ENCODE measurements at places on chromosomes 4 and X.

- DNase-seq = no peak
Observed at GRCh38 chr4:30718021-30718542, 2.1 kb upstream of the PCDH7 start.

DNA sequence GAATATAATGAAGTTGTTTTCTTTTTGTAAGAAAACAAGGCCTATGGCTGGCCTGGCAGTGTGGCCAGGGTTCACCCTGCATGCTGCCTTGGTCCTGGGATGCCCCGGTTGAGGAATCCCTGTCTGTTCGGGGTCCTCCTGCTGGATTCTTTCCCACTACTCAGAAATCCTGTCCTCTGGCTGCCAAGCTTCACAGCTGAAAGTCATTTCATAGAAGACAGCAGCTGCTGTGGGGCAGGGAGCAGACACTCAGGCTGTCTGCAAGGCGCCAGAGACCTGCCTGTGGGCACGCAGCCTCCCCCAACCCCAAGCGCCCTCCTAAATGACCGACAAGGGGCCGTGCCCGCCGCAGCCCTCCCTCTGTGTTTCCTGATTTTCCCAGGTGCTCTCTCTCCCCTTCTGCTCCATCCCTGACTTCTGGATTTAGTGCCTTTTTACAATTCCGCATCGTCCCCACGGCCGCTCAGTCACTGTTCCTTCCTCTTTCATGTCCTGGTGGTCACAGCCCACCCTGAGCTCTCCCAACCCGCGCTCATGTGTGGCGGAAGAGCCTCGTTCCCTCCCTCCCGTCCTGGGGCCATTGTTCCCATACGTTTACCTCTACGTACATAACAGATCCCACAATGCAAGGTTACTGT lies 27.5 kb downstream of the ZFYVE28 start:
- DNase-seq = no peak

DNA sequence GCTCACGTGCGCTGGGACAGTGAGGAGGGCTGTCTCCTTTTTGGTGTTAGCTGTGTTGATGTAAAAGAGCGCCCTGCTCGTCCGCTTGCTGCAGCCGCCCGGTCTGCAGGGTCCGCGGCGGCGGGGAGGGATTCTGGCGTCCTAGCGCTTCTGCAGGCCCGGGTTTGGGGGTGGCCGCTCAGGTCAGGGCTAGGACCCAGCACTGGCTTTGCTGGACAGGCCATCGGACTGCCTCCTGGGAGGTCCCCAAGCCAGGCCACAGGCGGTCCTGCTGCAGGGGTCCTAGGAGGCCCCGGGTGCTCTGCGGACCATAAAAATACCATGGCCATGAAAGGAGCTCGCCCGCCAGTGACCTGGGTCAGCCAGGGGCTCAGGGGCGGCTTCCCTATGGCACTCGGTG lies 308.7 kb downstream of the DCTD start:
- DNase-seq = no peak

DNA sequence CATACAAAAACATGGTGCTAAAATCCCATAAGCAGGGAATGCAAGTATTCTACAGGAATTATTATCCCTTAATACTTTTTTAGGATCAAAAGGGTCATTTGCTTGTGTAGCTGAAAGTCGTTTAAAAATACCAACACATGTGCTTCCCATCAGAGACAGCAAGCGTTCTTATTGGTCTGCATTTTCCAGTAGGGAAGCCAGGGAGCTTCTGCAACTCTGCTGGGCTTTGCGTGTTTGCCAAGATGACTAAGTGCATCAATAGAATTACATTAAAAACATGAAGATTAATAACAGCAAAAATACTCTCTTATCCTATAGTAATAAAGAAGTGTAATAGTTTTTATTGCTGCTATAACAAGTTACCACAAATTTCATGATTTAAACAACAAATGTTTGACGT lies 111.2 kb downstream of the QDPR start:
- DNase-seq = no peak

GRCh38 chr4:8762356-8762755 lies 109.3 kb downstream of the HMX1 start:
- DNase-seq = no peak

DNA sequence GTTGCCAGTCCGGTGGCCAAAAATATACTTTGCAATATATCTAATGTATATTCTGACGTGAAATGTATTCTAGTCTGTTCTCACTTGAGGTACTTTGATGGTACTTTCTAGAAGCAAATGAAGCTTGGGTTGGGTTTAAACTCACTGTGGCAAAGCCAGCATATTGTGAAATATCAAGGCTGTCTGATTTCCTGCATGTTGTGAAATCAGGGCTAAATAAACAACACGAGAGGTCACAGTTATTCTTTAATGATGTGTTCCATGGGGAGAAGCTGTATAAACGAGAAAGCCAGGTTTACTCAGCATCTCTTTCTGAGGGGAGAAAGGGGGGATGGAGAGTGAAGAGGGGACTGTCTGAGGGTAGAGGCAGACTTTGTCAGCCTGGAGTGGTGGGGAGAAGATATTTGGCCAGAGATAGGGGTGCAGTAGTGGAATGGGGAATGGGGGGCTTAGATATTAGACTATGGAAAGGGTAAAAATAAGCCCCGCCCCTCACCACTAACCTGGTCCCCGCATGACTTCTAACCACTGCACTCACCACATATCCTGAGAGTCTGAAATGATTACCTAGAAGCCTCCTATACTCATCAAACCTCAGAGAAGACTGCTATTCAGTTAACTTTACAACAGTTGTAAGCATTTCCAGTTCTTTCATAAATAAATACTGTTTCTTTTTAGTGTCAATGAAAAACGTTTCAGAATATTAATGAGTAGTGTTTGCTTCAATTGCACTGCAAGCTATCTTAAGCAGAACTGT lies 5.9 kb upstream of the SCARB2 start:
- DNase-seq = no peak

- DNase-seq = no peak
Observed at GRCh38 chr4:6093671-6094070, 75.4 kb upstream of the C4orf50 start.

- peak; percentile 80 for DNase-seq
Observed at GRCh38 chr4:76969941-76970529, 20.5 kb downstream of the SEPTIN11 start.

DNA sequence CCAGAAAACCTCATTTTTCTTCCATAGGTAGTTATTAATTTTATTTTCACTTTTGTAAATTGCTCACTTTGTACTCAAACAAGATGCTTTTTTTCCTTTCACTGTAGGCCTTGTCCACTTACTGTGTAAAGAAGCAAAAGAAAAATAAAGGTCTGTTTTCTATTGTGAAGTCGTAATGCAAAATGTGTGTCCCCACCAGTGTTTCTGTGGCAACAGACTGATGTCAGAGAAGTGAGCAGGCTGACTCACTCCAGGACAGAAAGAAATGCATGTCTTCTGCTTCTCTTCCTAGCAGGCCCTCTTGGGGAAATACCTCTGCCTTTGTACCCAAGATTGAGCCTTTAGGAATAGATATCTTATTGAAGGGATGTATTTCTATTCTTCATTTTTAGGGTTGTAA lies 30.3 kb downstream of the INPP4B start:
- no peak for DNase-seq

DNA sequence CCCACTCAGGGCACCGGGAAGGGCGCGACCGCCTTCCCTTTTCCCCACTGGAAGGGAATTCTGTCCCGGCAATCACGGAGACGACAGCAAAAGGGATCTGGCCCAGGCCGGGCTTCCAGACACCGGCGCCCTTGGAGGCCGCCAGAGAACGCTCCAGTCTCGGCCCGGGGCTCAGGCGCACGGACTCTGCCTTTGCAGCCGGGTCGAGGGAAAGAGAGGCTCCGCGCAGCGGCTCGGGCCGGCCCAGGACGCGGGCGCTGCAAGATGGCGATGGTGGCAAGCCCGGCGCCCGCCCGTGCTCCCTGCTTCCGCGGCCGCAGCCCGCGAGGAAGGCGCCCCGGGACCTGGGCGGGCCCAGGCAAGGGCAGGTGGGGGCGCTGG lies 1.1 kb downstream of the CTBP1 start:
- DNase-seq = no peak

DNA sequence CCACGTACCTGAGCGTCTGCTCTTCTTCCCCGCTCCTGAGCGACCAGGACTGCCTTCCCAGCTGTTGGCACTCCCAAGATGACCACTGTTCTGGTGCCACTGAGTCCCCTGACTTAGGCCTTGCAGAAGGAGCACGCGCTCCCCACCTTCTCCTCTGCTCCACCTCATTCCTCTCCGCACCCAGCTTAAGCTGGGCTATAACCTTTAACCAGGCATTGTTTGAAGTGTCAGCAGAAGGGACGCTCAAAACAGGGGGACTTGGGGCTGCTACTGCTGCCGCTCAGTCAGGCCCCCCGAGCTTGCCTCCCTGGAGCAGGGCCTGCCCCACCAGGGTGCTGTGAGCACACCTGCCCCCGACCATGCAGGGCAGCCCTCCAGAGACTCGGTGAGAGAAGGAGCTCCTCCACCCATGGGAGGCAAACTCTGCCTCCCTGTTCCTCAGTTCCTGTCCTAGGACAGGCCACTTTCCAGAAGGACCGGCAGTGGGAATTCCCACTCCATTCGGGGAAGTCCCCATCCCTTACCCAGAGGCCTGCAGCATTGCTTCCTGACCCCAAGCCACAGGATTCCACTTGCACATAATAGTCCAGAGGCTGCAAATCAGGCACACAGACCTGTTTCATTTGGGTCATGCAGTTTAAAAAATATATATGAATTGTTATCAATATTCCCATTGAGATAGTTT lies 99.7 kb upstream of the ENPP6 start:
- no peak for DNase-seq

- DNase-seq = no peak
Observed at GRCh38 chrX:141405853-141406492, 163.7 kb upstream of the SPANXC start.

GRCh38 chrX:1111601-1112300 lies 100.7 kb downstream of the CRLF2 start:
- no peak for DNase-seq

DNA sequence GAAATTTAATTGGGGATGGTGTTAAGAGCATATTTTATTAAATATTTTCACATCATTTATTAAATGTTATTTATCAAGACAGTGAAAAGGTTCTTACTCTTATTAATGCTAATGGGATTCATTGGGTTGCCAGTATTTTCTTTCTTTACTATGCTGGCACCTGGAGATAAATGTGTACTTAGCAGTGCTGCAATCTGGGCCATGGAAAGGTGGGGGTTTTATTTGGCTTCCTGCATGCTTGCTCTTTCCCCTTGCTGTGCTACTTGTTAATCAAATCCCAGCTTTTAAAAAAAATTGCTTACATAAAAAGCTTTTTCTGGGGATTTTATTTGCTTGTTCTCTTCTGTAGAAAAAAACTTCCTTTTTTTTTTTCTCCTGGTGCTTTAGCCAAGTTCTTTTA lies 48.3 kb downstream of the ZAR1 start:
- no peak for DNase-seq

DNA sequence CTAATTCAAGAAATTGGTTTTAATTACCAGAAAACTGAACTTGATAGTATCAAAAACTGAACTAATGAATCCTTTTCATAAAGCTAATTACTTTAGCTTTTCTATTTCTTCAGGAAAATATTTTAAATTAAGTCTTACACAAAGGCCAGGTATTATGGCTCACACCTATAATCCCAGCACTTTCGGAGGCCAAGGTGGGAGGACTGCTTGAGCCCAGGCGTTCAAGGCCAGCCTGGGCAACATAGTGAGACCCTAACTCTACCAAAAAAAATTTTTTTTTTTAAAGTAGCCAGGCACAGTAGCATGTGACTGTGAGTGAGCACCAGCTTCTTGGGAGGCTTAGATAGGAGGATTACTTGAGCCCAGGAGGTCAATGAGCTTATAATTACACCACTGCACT lies 19.1 kb downstream of the CNOT6L start:
- no peak for DNase-seq
